Upper lobe of left lung (tissue), 6 donors: ENCODE measurements at places on chromosomes 12 and 14. TPM values are rescaled to one million over a fixed set of nuclear protein-coding genes. Genes with fewer than 3 reads are reported as not detected.

- DNase-seq = peak; percentile 87
Observed at GRCh38 chr14:52950898-52951680, at the start of gene FERMT2. Gene FERMT2 (minus strand): TSS chr14:52951050. CDS start chr14:52950568, 482 bp downstream.

DNA sequence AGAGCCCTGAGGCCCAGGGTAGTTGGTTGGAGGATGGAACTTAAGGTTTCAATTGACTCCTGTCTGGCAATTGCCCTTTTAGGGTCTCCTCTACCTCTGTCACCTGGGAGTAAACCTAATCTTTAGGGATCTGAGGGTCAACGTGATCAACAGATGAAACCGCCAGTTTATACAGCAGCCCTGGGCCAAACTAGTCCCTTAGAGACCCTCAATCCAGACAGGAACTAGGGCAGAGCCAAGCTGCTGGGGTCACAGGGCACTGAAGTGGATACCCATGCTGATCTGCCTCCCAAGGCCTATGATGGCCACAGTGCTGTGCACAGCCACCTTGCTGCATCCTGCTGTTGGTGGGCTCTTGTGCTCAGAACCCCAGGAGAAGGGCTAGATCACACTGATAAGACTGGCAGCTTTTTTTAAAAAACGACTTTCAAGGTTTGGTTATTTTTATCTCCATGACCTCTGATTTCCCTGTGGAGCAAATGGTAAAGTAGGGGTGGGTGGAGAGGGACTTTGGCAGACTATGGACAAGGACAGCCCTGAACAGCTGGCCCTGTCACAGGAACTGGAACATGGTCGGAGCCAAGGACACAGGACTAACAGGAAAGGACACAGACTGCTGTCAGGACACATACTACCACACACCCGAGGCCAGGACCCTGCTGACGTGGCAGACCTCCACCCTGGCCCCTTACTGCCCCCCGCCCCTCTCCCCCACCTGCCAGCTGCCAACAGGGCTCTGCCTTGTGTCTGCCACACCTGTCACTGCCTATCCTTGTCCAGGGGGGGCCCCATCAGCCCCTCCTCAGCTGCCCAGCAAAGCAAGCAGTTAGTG, 474 bp downstream of the FITM1 start:
- no peak for DNase-seq

- DNase-seq = no peak
Observed at GRCh38 chr14:75013290-75013689, 10.6 kb downstream of the EIF2B2 start.

Gene GPHN
- total RNA-seq = 24.4 TPM

DNA sequence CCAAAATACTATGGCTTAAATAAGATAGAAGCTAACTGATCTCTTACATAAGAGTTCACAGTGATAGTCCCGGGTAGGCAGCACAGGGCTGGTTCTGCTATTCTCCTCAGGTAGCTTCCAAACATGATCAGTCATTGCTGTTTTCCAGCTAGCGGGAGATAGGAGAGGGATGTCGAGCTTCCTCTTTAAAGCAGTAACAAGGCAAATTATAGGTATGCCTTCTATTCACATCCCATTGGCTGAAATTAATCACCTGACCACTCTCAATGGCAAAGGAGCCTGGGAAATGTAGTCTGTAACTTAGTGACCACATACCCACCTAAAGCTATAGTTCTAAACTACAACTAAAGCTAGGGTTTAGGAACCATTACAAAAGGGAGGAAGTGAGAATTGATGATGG, 34.5 kb upstream of the VRK1 start:
- no peak for DNase-seq

GRCh38 chr14:82528016-82528415, 994.4 kb upstream of the SEL1L start:
- DNase-seq = no peak

GRCh38 chr12:1575408-1576401, 18.7 kb downstream of the FBXL14 start:
- no peak for DNase-seq

Gene SLC25A47
- not detected for total RNA-seq

DNA sequence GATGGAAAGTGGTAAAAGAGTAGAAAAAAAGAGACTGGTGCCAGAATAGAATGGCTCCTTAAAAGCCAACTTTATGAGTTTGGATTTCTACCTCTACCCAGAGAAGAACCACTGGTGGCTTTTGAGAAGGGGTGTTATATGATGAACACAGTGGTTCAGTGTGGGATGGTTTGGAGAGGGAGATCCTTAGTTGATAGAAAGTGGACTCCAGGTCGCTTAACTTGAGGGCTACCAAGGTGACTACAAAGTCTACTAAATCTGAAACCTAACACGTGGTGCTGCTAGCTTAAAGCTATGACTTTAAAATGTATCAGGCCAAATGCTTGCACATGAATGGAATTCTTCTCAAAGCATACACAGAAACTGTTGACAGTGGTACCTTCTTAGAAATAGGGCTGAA, 8.4 kb downstream of the SPTB start:
- DNase-seq = no peak

DNA sequence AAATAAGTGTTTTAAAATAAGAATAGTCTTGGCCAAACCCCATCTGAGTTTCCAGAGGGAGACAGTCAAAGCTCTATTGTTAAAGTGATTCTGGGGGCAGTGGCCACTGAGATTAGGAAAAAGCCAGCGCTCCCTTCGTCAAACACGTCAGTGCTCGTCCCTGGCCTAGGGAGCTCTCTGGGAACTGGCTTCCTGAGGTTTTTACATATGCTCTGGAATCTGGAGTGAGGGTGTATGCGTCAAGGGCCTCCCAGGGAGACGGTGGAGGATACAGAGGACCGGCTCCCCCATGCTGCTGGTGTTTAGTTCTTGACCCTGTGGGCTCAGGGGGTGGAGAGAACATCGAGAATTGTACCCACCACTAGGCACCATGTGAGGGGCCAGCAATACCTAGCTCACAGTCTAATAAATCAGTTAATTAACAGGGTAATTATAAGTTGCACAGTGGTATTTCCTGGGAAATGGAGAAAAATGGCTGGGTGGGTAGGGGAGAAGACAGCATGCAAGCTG, 87.0 kb downstream of the SLC25A47 start:
- DNase-seq = no peak

Gene OTOGL
- total RNA-seq = 0.20 TPM

Gene HELB
- total RNA-seq = 3.4 TPM
